ENCODE measurements at places on chromosomes 11 and 22.

- peak; percentile 95 for DNase-seq
Observed at GRCh38 chr22:24208012-24208749, 26.9 kb downstream of the SUSD2 start.

DNA sequence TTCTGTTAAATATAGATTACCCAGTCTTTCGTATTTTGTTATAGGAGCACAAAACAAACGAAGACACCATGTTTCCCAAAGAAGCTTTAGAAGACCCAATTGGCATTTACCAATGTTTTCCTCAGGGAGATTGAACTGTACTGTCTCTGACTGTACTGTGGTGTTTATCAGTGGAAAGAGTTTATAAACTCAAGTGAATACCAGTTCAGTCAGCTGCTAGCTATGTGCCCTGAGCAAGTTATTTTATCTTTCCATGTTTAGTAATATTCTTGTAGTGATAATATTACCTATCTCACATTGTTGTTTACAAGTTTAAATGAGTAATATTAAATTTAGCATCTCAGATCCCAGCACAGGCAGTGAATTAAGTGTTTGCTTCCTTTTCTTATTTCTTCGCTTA is 773.2 kb downstream of the KCNA4 start:
- DNase-seq, result no peak

DNA sequence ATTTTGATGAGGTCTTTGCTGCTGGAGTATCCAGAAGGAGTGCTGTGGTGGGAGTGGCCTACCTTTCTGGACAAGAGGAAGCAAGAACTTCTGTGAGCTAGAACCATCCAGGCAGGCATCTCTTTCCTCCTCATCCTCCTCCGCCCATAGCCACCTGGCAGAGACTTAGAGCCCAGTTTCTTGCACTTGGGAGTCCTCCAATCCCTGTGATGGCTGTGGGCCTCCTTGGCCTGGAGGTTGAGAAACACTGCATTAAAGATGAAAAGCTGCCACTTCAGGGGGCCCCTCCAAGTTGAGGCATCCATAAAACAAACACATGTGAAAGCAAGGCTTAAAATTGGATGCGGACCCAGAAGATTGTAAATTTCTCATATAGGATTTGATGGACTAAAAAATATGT is 110.3 kb downstream of the ZBTB16 start:
- DNase-seq, result no peak

DNA sequence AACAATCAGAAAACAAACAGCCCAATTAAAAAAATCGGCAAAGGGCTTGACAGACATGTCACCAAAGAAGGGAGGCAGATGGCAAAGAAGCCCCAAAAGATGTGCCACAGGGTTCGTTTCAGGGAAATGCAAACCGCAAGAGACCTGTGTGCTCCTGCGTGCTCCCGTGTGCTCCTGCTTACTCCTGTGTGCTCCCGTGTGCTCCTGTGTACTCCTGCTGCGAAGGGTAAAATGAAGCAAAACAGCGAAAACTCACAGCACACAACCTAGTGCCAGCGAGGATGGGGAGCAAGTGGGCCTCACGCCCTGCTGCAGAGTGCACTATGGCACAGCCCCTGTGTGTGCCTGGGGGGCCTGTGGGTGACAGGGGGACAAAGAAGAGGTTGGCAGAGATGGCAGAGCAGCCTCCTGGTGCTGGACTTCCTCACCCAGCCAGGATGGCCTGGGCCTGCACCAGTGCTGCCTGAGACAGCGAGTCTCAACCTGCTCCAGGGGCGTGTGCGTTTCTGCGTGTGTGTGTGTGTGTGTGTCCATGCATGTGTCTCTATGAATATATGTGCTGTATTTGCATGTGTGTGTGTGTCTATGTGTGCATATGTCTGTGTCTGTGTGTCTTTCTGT is 14.0 kb downstream of the ASCL2 start:
- no peak for DNase-seq

- DNase-seq, result peak; percentile 72
Observed at GRCh38 chr11:119403021-119403420, 20.0 kb downstream of the THY1 start.

DNA sequence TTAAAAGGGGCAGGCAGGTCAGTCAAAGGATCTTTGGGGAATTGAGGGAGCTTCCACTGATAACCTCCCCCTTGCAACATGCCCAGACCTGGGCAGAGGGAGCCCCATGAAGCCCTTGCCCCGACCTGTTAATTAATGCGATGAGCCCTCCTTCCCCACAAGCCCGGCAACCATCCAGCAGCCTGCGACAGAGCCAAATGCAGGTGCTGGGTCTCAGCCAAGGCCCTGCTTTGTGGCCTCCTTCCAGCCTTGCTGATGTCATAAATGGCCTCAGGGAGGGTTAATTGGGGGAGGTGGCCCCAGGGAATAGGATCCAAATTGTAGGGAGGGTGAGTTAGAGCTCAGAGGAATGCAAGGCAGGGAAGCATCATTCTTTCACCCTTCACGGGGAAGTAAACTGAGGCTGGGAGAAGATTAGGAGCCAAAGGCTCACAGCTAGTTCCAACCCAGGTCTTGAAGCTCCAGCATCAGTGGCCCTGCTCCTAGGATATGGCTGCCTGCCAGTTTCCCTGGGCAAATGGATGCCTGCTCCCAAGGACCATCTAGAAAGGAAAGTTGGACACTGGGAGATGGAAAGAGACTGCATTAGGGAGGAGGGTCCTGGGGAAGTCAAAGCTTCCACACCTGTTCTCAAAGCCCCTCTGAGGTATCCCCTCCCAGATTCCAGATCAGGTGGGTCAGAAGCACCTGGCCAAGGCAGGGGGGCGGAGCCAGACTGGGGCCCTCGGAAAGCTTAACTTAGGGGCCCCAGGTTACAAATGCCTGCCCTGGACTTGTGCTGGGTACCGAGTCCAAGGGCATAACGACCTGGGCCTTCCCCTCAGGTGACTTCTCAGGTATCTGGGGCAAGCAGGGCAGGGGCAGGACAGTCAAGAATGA is 34.1 kb downstream of the LMO1 start:
- DNase-seq, result no peak

- no peak for DNase-seq
Observed at GRCh38 chr11:119320776-119321524, 4.0 kb upstream of the MCAM start.

- DNase-seq, result no peak
Observed at GRCh38 chr22:23361676-23362075, 181.4 kb downstream of the BCR start.

- DNase-seq, result no peak
Observed at GRCh38 chr11:1410366-1411291, 20.9 kb downstream of the BRSK2 start.

- no peak for DNase-seq
Observed at GRCh38 chr22:31611061-31611760, 50.8 kb downstream of the PISD start.

- DNase-seq, result no peak
Observed at GRCh38 chr11:70834277-70834940, 418.0 kb downstream of the SHANK2 start.

- DNase-seq, result no peak
Observed at GRCh38 chr11:109869536-109869935, 223.7 kb upstream of the ZC3H12C start.

GRCh38 chr11:134762248-134763029 is 350.4 kb upstream of the B3GAT1 start:
- DNase-seq, result no peak

- no peak for DNase-seq
Observed at GRCh38 chr11:134579724-134580609, 167.9 kb upstream of the B3GAT1 start.

- DNase-seq, result no peak
Observed at GRCh38 chr11:47572715-47573255, 6.0 kb downstream of the KBTBD4 start.

DNA sequence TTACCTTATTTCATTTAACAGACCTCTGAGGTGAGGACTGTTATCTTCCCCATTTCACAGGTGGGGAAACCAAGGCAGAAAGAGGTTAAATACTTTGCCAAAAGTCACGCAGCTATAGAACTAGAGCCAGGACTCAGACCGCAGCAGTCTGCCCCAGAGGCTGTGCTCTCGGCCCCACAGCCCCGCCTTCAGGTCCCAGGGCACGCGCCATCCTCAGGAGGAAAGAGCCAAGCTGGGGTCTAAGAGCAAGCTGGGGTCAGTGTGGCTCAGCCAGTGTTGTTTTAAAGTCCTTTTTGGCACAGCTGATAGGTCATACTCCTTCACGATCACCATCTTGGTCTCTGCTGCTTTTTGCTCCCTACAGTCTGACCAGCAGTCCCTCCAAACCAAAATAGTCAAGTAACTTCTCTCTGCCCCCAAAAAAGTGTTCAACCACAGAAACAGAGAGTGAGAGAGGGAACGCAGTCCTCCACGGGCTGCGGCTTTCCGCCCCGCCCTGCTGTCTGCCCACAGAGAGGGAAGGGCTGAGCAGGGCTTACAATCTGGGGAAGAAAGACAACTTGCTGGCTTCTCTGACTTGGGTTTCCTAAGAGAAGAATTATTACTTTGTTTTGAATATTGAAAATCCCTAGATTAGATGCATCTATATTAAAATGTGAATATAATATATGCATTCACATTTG is 137.2 kb upstream of the OPCML start:
- DNase-seq, result no peak

DNA sequence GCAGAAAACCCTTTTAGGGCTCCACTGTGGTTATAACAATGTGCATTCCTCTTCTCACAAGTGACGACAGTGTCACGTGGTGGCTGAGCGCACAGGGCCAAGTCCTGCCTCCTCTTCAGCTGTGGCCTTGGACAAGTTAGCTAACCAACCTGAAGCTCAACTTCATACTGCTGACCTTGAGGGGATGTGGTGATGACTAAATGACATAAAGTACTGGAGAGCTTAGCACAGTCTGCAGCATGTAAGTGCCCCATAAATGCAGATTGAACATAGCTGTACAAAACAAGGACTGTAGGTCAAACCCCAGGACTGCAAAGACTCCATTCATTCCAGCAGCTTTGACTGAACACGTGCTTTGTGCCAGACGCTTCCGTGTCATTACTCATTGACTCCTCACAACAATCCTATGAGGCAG is 20.1 kb upstream of the MRGPRX2 start:
- peak; percentile 35 for DNase-seq

DNA sequence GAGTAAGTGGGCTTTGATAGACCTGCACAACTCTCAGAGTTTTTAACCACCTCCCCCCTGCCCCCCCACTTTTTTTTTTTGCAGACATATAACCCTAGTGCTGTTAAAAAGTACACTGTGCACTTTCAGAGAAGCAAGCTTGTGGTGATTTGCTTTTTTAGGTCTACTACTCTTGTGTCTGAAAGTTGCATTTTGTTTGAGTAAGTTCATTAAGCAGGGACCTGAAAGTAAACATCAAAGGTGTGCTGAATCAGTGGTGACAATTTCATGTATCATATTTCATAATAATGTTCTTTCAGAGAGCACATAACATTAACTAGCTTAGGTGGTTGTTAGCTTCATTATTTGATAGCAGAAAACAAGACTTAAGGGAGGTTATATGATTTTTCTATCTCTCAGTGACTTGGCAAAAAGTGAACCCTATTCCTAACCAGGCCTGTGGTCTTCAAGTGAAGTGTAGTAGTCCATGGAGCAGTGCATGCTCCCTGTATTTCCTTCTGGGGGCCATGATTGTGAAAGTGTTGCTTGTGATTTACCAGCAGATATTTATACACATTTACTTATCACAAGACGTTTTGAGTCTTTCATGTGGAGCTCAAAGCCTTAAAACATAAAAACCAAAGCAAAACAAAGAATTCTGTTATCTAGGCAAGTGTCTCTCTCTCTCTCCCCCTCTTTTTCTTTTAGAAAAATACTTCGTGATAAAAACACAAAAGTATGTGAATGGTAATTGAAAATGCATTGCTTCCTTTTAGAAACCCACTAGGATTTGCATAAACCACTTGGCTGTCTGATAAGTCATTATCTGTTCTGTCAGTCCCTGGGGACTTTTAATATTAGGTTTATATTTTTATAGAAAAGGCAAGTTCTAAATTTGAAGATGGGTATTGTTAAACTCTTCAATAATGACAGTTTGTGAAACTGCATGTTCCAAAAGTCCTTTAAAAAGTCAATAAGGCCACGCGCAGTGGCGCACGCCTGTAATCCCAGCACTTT is 7.5 kb upstream of the RAG2 start:
- DNase-seq, result no peak

GRCh38 chr11:2931771-2932738 is 2.8 kb upstream of the PHLDA2 start:
- DNase-seq, result no peak

GRCh38 chr11:1074244-1075221 is at the start of gene MUC2:
MUC2 (plus strand) TSS chr11:1074874.
- DNase-seq, result no peak

GRCh38 chr11:34755671-34756070 is 134.8 kb downstream of the EHF start:
- no peak for DNase-seq

GRCh38 chr11:22903782-22904181 is 43.5 kb upstream of the CCDC179 start:
- no peak for DNase-seq

GRCh38 chr22:44595841-44596341 is 97.9 kb upstream of the RTL6 start:
- DNase-seq, result no peak

DNA sequence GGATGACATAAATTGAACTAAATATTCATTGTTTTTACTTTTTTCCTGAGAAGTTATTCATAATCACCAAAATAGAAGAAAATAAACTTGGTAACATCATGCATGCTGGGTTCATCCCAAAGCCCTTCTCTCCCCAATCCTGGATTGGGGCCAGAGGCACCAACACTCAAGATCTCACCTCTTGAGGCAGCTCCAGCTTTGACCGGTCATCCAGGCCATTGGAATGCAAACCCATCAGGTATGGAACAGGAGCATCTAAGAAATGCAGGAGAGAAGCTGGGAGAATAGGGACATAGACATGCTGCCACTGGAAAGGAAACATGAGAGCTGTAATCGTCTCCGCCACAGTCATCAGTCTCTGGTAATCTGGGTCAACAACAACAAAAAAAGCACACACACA is 71.8 kb downstream of the DENND5A start:
- DNase-seq, result no peak

DNA sequence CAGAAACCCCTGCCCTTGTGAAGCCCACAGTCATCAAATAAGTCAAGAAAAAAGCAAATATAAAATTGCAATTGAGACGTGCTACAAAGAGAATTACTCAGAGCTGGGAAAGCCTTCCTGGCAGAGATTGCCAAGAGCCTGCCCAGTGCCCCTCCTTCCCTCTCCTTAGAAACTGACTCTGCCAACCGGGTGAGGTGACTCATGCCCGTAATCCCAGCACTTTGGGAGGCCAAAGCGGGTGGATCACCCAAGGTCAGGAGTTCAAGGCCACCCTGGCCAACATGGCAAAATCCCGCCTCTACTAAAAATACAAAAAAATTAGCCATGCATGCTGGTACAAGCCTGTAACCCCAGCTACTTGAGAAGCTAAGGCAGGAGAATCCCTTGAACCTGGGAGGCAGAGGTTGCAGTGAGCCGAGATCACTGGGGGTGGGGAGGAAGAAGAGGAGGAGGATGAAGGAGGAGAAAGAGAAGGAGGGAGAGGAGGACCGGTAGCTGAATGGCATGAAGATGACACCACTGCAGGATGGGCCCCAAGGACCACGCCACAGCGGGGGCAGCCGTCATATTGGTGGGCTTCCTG is 76.1 kb upstream of the RTL6 start:
- DNase-seq, result peak; percentile 21
